ENCODE measurements at places on chromosomes 7 and 10.

- DNase-seq = no peak
These were observed 102.9 kb upstream of the AHR start for GRCh38 chr7:17195576-17195975.

- no peak for DNase-seq
These were observed 247.9 kb downstream of the BAMBI start for GRCh38 chr10:28925121-28925663.

DNA sequence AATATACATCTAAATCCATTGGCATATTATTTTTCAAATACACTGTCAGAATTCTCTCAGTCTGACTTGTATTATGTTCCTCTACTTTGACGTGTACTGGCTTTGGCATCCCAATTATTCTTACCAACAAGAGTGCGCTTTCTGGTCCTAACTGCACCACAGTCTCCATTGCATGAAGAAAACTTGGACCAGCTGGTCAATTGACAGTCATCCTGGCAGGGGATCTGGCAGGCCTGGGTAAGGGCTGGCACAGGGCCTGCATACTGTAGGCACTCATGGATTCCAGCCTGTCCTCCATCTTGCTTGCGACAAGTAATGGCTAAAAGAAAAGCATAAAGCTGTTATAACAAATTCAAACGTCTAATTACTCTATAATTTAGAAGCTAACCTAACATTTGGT, 384.9 kb downstream of the THSD7A start:
- no peak for DNase-seq

DNA sequence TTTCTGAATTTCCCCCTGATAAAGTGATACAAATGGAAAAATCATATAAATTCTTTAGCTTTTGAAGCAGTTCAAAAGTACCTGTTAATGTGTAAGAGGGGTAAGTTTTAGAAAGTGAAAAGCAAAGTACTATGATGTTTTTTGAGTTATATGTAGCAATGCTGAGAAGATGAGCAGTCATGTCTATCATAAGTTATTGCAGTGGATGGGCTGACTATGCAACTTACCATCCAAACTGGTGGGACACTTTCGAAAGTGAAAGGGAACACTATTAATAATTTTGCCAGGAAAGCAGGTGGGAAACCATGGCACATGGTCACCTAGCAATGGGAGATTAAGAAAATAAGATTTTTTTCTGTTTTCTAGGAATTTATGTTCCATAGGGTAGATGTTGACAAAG, 4.1 kb downstream of the MINPP1 start:
- no peak for DNase-seq

DNA sequence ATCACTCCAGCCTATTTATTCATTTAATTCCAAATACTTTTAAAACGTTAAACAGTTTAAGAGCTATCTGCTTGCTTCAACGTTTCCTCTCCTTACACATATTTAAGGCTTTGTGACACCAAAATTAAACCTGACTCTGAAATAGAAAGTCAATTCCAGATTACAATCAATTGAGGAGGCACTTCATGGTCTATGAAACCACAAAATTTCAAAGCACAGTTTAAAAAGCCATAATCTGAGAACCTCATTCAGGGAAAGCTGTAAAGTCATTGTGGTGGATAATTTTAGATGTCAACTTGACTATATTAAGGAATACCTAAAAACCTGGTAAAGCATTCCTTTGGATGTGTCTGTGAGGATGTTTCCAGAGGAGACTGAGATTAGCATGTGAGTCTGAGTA, 6.2 kb downstream of the SNX13 start:
- DNase-seq = no peak

- no peak for DNase-seq
These were observed 20.0 kb downstream of the VSIR start for GRCh38 chr10:71753091-71753959.

Measured in PC-9 (cell line).